ENCODE measurements at places on chromosomes 5 and 9.

DNA sequence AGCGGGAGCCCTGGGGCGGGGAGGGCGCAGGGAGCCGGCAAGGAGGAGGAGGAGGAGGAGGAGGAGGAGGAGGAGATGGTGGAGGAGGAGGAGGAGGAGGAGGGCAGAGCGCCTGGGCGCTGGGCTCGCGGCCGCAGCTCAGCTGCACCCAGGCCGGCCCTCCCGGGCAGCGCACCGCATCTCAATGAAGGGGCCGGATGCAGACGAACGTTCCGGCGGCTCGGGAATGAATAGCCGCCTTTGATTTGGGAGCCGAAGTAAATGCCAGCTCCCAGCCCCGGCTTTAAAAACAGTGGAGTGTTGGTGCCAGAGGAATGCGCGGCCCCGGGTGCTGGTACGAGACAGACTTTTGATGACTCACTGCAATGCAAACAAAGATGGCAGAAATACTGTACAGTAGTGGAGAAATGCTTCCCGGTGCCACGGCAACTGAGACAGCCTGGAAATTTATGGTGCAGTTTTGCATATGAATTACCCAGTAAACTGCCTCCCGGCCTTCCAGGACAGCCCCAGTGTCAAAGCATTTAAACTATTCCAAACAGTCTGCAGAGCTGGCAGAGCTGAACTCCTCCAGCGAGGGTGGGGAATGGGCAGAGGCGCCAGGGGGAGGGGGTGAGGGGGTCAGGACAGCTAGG is 43.1 kb downstream of the NACC2 start:
- DNase-seq: no peak

DNA sequence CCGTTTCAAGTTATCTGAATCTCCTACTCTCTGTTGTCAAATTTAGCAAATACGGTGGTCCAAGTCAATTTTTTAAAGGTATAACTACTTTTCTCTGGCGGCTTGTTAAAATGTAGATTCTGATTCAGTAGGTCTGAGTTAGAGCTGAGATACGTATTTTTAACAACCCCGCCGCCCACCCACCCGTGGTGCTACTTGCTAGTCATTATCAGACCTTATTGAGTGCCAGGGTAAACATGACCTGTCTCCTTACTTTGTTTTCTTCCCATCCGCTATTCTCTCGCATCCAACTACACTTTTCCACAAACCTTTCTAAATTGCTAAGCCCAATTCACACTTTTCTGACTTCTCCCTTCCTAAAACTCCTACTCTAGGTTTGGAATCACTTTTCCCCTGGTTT is 694 bp upstream of the PLAA start:
- DNase-seq: no peak

DNA sequence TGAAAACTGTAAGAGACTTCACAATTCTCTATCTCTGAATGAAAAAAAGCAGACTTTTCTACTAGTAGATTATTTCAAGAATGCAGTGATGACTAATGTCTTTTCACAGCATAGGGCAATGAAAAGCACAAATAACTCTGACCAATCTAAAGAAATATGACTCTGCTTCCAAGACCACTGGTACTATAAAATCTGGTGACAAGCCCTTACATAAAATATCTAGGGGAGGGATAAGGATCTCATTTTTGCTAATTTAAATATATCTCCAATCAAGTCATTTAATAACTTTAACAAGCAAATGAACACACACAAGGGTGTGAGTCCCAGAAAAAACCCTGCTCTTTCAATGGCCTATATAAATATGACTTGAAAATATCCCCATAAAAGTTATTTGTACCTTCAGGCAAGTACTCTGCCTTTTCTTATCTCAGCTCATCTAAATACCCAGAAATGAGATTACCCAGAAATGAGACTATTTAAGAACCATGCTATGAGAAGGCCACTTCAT is 105.2 kb downstream of the GNAQ start:
- no peak for DNase-seq

DNA sequence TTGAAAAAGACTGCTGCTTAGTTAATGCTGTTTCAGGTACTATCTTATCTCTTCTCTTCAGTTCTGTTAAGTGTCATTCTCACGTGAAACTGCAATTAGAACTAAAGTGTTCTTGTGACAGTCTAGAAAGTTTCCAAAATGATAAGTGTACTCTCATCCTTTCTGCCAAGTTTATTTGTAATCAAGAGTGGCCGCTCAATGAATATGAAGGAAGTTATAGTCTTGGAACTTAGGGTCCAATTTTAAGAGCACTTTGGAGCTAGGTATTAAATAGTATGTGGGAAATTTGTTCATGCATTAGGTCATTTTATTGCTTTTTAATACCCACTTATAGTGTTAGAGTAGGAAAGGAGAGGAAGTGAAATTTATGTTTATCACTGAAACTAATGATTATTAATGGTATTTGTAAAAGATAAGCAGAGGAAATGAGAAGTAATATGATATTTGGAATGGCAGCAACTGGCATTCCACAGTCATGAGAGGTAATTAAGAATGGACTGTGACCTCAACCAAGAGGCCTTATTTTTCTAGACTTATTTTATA is 20.4 kb downstream of the XRCC4 start:
- DNase-seq: no peak

DNA sequence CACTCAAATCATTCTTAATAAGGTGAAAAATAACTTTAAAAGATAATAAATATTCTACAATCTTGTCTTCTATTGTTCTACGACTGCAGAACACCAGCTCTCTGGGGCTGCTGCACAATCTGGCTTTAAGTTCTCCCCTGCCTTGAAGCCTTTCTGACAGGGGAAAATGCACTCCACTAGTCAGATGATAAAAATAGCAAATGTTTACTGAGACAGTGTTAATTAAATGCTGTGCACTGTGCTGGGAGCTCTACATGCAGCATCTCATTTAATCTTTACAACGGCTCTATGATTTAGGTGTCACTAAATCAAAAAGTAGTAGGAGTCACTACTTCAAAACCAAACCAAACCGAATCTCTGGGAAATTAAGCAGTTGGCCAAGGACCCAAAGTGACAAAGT is 132.7 kb downstream of the SLIT3 start:
- no peak for DNase-seq

DNA sequence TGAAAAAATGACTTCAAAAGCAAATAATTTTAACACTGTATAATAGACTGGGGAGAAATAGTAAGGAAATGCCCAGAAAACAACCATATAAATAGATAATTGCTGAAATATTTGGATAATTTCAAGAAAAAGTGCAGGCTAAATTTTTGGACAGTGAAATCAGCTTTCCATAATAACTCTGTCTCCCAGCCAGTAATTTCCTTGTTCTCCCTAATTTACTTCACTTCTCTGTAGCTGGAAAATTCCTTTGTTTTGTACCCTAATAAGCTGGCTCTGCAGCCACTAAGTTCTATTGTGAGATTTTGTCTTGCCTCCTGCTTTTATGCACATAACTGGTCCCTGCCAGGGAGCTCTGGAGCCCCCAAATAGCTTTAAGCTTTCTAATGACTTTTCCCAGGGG is 27.7 kb downstream of the PRDM6 start:
- DNase-seq: no peak

- DNase-seq: no peak
Measured at GRCh38 chr5:11588803-11589202, 315.4 kb downstream of the CTNND2 start.

DNA sequence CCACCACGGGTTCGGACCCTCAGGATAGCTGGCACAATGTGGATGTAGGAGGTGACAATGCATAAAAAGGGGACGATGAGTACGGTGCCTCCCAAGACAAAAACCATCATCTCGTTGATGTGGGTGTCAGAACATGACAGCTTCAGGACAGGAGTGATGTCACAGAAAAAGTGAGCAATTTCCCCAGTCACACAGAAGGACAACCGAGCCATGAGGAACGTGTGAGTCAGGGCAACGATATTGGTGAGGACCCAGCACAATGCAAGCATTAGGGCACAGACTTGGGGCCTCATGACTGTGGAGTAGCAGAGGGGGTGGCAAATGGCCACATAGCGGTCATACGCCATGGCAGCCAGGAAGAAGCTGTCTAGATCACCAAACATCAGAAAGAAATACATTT is 491 bp downstream of the OR1N1 start:
- DNase-seq: no peak

- no peak for DNase-seq
Measured at GRCh38 chr5:107652839-107653607, 17.7 kb downstream of the EFNA5 start.

All from CD4-positive, alpha-beta T cell treated with Interleukin-4 for 1 hour (primary cell).